H9 (cell line): ENCODE measurements at places on chromosomes 6 and 20.

GRCh38 chr6:138486249-138487101, 12.8 kb downstream of the NHSL1 start:
- DNase-seq = no peak

DNA sequence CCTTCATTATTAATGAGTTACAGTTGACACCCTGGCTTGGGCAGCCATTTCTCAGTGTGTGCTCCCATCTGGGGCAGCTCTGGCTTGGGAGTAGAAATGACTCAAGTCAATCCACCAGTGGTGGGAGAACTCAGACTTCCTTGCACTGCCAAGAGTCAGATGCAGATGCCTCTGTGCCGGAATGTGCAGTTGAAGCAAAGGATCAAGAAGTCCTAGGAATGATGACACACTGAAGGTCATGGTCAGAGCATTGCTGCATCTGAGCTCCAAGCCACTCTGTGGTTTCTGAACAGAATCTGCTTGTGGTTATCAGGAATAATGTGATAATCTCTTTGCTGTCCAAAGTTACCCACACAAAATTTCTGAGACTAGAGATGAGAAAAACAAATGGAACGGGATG, 19.5 kb upstream of the PAX1 start:
- no peak for DNase-seq

GRCh38 chr6:25682324-25682723, 30.3 kb downstream of the SCGN start:
- DNase-seq = no peak

- no peak for DNase-seq
Measured at GRCh38 chr20:46959821-46960220, 65.2 kb downstream of the EYA2 start.

- DNase-seq = no peak
Measured at GRCh38 chr6:143167224-143167623, 106.5 kb downstream of the AIG1 start.

DNA sequence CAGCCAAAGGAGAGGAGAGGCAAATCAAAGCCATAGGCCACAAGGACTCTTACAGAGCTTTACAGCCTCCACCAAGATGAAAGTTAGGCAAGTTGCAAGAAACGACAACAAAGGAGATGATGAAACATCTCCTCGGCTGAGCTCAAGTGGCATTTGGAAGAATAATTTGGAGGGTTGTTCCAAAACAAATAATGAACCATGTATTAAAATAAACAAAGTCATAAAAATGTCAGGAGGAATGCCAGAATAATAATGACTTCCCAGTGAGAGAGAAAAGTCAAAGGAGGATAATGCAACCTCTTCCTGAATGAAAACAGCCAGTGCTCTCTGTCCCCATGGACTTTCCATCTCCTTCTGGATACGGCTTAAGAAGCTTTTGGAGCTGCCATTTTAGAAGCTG, 371.4 kb upstream of the ID4 start:
- no peak for DNase-seq
